ENCODE measurements at places on chromosomes 7 and 10. TPM values are rescaled to one million over a fixed set of nuclear protein-coding genes. Genes with fewer than 3 reads are reported as not detected.

The C10orf67 gene
- not detected for total RNA-seq

The TRIM56 gene
- total RNA-seq: 11.1 TPM

The SPDYE1 gene
- not detected for total RNA-seq

The ACHE gene
- 1.1 TPM for total RNA-seq

The TBRG4 gene
- total RNA-seq: 61.4 TPM

The CUZD1 gene
- total RNA-seq: 0.65 TPM

The TMEM26 gene
- total RNA-seq: under 0.01 TPM

The ODAD2 gene
- total RNA-seq: 0.98 TPM

The FAM24B gene
- 5.6 TPM for total RNA-seq

The ZNF485 gene
- total RNA-seq: 1.3 TPM

The TRDMT1 gene
- 10.1 TPM for total RNA-seq

The WNT8B gene
- total RNA-seq: not detected

The SAMD8 gene
- 31.7 TPM for total RNA-seq

The CALML3 gene
- not detected for total RNA-seq

The PRLHR gene
- total RNA-seq: not detected

The YWHAG gene
- 211 TPM for total RNA-seq

The NEBL gene
- 3.2 TPM for total RNA-seq

The PLCE1 gene
- 0.10 TPM for total RNA-seq

The GCK gene
- 0.19 TPM for total RNA-seq

The ANKRD30A gene
- not detected for total RNA-seq

The AGFG2 gene
- total RNA-seq: 49.3 TPM

The MBLAC1 gene
- total RNA-seq: 2.9 TPM

The ZNF775 gene
- total RNA-seq: 4.8 TPM

The ZNF783 gene
- 6.9 TPM for total RNA-seq

The DENND2A gene
- total RNA-seq: 0.19 TPM

The IFIT1 gene
- total RNA-seq: 1.6 TPM

The BMPER gene
- 0.65 TPM for total RNA-seq

The EFCAB10 gene
- 0.29 TPM for total RNA-seq

The CNNM1 gene
- total RNA-seq: 0.10 TPM

The ARHGEF35 gene
- 0.19 TPM for total RNA-seq

The ECD gene
- 53.2 TPM for total RNA-seq

The C1QL3 gene
- total RNA-seq: 0.48 TPM

The WDR86 gene
- not detected for total RNA-seq

The GJC3 gene
- 0.19 TPM for total RNA-seq

The PLXNA4 gene
- total RNA-seq: 33.2 TPM

The AKR1C8 gene
- total RNA-seq: not detected

The UBN2 gene
- 5.9 TPM for total RNA-seq

The HMX2 gene
- not detected for total RNA-seq

The LRGUK gene
- 0.33 TPM for total RNA-seq

The MBL2 gene
- not detected for total RNA-seq

The SEMA4G gene
- total RNA-seq: 1.9 TPM

The BMS1 gene
- total RNA-seq: 22.2 TPM

The FGFBP3 gene
- 0.65 TPM for total RNA-seq

The NEUROD6 gene
- not detected for total RNA-seq

The GHRHR gene
- not detected for total RNA-seq

The SPDYE8 gene
- total RNA-seq: not detected

The FASTK gene
- total RNA-seq: 83.9 TPM

The LIPF gene
- not detected for total RNA-seq

The FKBP9 gene
- 183 TPM for total RNA-seq

The RTKN2 gene
- total RNA-seq: 1.1 TPM

The STEAP2 gene
- total RNA-seq: 2.3 TPM

The KLF14 gene
- total RNA-seq: not detected

The C10orf62 gene
- 0.10 TPM for total RNA-seq

The KCND2 gene
- 0.29 TPM for total RNA-seq

The PCLO gene
- total RNA-seq: 3.8 TPM

The CPEB3 gene
- total RNA-seq: 1.8 TPM

The XRCC2 gene
- 2.9 TPM for total RNA-seq

The LIPM gene
- total RNA-seq: not detected
